ENCODE measurements at places on chromosomes 1 and 21.

- no peak for DNase-seq
These were observed 6.4 kb upstream of the PKP1 start for GRCh38 chr1:201276891-201277290.

DNA sequence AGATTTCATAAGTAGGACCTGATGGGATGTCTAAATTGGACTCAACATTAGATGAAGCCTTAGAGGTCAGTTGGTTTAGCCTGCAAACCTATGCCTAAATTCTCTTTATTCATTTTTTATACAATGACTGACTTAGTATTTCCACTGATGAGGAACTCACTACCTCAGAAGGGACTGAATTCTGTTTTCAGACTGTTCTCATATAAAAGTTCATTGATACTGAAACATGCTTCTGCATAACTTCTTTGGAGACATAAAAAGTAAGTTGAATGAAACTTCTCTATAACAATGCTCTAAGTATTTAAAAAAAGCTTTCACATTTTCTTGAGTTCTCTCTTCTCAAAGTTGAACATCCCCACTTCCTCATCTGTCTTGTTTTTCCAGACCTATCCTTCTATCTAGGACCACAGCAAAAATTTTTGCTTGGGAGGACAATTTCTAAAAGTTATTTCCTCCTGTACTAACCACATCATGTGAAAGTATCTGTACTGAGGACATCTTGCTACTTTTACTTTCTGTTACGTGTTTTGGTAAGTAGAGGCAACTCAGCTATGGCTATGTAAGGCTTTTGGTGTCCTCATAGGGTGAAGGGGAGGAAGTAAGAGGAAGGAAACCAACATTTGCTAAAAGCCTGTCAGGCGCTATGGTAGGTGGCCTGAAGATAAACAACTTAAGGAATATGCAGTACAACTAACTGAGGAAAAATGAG is 64.1 kb downstream of the USP24 start:
- DNase-seq = no peak

DNA sequence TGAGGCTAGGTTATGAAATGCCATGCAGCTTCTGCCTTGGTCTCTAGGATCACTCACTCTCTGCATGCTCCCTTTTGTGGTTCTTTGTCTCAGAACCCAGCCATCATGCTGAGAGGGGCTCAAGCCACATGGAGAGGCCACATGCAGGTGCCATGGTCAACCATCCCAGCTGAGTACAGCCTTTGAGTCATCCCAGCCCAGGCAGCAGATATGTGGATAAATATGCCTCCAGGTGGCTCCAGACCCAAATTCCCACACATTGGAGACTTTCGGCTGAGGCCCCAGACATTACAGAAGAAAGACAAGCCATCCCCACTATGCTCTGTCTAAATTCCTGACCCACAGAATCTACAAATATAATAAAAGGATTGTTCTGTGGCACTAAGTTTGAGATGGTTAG is 102.0 kb downstream of the LHX9 start:
- no peak for DNase-seq

GRCh38 chr1:66563941-66564630 is 30.1 kb downstream of the SGIP1 start:
- no peak for DNase-seq

DNA sequence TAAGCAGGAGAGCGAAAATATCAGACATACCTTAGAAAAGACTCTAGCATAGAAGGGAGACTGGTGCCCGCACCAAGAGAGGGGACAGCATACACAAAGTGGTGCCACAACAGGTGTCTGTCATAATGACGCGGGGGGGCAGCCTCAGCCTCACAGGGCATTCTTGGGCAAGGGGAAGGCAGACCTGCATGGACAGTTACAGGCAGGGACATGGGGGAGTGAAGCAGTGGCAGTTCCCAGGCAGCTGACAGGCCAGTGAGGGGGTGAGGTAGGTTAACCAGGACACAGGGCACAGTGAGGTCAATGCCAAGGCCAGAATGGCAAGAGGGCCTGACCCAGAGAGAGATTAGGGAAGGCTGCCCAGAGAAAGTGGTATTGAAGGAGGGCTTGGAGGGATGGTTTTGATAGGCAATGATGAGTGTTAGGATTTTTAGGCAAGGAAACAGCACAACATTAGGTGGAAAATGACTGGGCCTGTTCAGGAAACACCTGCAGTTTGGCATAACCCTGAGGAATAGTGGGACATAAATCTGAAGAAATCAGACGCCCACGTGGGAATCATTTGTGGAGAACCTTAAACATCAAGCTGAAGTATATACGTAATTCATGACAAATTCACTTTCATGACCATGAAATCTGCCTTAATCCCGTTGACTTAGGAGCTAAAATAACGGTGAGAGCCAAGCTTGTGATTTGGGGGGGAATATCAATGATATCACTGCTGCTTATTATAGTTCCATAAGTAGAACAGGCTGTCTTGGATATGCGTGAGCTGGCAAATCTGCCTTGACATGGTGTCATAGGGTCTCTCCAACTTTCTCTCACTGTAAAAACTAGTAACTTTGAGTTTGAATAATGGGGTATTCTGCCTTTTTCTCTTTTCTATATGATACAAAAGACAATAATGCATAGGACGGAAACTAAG is 8.9 kb downstream of the PTPN14 start:
- DNase-seq = no peak

DNA sequence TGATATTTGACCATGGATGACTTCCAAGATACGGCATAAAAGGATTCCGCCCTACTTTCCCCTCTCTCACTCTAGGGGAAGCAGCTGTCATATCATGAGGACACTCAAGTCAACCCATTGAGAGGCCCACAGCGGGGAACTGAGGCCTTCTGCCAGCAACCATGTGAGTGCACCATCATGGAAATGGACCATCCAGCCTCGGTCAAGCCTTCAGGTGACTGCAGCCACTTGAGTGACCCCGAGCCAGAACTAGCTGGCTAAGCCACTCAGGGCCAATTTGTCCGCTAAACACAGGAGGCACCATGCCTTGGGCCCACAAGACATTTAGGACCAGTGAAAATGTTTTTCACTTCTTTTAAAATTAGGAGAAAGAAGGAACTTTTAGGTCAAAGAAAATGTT is 11.1 kb upstream of the GJB5 start:
- DNase-seq = no peak

- no peak for DNase-seq
These were observed 72.0 kb downstream of the ST6GALNAC5 start for GRCh38 chr1:76939050-76939816.

GRCh38 chr1:114023377-114023776 is 44.1 kb downstream of the OLFML3 start:
- no peak for DNase-seq

DNA sequence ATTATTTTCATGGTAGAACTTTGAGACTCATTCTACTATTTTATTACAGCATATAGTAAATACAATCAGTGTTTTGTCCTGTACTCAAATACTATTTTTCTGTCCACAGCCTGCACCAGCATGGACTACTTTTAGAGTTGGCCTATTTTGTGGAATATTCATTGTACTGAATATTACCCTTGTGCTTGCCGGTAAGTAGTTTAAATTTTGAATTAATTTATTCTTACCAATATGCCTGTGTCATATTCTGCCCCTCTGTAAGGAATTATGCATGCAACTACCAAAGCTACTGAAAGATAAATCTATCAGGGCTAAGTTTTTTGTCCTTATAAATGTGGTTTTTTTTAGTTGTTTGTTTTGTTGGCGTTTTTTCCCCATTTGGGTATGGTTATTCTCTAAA is 101.4 kb upstream of the KIAA1614 start:
- no peak for DNase-seq

DNA sequence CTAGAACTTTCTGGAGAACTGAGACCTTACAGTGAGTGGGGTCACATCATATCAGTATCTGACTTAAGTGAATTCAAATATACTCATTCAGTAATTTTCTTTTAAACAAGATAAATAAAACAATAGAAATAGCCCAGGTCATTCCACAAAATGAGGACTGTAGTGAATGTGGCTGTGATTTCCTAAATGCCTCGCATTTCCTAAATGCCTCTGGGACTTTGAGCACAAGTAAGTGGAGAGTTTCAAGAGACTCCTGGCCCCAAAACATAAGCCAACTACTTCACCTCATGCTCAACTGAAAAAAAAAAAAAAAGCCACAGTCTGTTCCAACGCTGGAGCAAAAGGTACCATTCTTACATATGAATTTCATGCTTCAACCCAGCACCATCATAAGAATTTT is 81.5 kb downstream of the ZNF281 start:
- DNase-seq = no peak

- DNase-seq = no peak
These were observed 9.8 kb upstream of the SSX2IP start for GRCh38 chr1:84700070-84700469.

DNA sequence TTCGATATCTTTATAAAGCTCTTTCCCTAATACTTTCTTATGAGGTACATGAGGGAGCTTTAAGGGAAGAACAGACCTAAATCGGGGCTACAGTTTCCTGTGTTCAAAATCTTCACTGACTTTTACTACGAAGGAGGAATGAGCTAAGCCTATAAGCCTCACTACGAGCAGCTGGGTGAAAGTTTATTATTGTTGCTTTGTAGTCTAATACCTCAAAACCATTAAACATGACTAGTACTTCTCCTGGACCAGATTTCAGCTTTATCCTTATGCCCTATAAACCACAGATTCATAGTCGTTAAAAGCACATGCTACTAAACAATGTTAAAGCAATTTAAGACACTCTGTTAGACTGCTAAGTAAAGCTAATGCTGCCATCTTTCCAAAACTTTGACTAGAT is 30.2 kb downstream of the NDC1 start:
- no peak for DNase-seq

- DNase-seq = no peak
These were observed 59.2 kb downstream of the TBX15 start for GRCh38 chr1:118928739-118929554.

GRCh38 chr1:180743868-180744267 is 112.0 kb downstream of the XPR1 start:
- no peak for DNase-seq

DNA sequence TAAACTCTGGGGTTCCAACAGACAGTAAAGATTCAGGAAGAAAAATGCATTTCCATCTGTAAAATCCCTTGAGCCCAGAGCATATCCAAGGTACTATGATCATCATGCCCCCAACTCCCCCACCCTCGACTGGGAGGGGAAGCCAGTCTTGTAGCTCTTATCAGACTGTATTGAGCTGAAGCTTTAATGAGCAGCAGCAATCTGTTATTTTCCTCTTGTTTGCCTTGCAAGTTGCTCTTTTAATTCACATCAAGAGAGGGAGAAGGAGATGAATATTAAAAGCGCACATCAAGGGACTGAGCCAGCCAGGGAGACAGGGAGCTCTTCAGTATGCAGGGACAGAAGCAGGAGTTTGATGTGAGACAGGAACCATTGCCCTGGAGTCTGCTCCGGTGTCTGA is 52.5 kb upstream of the KCNA3 start:
- DNase-seq = no peak

DNA sequence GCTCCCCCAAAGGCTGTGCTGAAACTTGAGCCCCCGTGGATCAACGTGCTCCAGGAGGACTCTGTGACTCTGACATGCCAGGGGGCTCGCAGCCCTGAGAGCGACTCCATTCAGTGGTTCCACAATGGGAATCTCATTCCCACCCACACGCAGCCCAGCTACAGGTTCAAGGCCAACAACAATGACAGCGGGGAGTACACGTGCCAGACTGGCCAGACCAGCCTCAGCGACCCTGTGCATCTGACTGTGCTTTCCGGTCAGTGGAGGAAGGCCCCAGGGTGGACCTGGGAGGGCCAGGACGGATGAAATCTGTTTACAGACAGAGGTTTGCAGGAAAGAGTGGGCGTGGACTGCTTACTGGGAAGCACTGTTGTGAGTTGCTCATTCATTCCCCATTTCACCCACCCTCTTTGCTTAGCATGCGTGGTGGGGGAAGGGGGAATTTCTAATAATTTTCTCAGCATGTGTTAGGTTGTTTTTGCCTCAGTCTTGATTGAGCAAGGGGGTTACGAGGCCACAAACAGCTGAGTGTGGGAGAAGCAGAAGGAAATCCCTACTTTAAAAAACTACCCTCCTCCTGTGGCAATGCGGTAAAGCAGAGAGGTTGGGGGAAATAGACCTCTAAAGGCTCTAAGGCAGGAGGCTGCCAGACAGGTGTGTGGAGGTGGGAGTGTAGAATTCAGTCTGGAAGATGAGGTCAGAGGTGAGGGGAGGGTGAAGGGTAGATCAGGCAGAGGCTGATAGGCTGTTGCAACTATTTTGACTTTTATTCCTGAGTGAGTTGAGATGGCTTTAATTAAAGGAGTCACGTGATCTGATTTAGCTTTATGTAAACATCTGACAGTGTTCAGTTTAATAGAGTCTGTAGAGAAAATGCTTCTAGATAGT is 1.3 kb downstream of the FCGR2A start:
- DNase-seq = peak; percentile 39

- no peak for DNase-seq
These were observed 400.7 kb upstream of the DAB1 start for GRCh38 chr1:57824535-57824934.

DNA sequence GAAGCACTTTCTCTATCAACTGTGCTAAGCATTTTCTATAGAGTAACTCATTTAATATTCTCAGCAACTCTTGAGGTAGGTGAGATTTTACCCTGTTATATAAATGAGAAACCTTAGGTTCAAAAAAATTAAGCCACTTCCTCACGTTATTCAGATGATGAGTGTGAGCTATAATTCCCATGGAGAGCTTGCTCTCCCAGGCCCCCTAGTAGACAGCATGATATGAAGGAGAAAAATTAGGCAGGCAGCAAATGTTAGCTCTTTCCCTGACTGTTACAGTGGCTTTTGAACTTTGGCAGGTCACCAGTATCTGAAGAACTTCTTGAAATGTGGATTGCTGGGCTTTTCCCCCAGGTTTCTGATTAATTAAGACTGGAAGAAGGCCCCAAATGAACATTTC is 753.1 kb downstream of the NCAM2 start:
- DNase-seq = no peak

DNA sequence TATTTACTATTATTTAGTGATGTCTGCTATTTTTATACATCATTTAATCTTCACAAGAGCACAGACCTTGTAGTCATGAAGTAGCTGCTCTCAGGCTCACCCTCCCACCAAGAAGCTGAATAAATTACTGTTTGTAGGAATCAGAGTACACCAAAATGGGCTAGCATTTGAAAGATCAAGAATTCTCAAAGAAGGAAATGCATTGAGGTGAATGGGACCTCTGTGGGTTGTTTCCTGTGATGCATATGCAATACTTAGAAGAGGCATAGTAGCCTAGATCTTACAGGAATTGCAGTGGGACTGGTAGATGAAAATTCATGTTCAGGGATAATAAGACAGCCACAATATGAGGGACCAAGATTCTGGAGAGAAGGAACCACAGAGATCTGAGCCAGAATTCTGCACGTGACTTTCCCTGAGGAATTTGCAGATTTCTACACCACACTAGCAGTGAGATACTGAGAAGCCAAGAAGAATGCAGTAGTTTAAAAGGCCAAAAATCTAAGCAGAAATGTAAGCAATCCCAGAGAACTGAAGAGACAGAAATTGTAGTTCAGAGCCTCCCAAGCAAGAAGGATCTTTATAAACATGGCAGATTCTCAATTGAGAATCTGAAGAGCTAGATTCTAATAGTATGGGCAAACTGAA is 307.0 kb downstream of the ST6GALNAC3 start:
- no peak for DNase-seq

Data from aorta (tissue), 5 donors.